AG09309 (cell line): ENCODE measurements at places on chromosomes 4 and X.

DNA sequence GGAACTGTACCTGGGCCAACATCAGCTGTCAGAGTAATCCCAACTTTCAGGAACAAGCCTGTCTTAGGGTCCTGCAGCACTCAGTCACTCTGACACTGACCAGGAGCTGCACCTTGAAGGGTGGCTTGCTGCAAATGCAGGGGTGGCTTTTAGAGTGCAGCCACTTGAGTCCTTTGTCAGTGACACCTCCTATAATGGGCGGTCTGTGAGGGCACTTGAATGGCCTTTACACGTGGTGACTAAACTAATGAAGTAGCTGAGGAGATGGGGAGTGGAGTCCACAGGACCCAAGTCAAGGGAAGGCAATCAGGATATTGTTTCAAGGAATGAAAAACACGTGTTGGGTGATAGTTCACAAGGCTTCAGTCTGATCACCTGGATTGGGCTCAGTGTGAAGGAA lies 11.1 kb upstream of the LNX1 start:
- DNase-seq: no peak

DNA sequence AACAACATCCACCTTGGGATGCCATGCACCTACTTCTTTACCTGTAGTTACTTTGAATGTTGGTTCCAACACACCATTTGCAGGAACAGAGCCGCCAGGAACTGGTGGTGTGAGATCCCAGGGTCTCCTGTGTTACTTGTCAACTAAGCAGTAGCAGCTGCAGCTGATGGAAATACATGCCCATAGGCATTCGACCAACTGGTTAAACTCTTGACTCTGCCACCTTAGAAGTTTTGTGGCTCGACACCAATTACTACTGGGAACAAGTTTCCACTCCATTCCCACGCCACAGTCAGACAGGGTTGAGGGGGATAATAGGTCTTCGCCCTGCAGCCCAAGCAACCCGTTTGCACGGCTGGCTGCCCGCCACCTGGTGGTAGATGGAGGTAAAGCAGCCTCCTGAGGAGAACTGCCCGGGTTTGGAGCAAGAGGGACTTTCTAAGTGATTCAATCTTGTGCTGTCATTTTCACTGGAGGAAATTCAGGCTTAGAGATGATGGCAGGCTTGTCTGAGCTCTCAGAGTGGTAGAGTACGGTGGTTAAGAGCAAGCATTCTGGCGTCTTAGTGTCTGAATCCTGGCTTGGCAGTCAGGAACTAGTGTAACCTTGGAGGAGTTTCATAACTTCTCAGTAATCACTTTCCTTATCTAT lies 119.1 kb upstream of the TRIM2 start:
- peak; percentile 37 for DNase-seq

GRCh38 chrX:18537524-18537923 lies 112.1 kb downstream of the CDKL5 start:
- DNase-seq: no peak

DNA sequence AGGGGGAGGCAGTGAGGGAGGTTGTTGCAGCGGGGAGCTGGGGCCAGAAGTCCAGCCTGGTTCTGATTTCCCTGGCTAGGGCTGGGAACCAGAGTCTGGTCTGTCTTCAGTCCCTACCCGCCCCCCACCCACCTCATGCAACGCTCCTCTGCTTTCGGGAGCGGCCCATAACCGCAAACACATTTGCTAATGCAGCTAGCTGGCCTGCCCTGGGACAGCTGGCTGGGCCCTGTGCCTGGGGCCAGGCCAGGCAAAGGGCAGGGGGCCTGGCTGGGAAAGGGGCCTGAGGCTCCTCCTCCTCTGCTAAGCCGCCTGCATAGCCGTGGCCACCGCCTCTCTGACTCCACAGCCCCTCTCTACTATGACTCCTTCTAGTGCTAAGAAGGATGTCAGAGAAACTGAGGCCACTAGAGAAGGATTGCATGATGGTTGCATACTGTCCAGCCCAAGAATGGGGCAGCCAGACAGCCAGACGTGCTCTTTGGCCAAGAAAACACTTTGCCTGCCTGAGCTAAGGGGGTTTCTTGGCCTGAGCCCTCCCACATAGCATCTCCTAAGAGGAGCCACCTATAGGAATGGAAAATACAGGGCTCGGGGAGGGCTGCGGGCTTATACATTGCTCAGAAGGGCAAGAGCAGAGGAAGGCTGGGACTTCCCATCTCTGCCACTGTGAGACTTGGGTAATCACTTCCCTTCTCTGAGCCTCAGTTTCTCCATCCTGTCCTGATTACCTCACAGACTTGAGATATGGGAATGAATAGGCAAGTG lies 76.9 kb downstream of the PJA1 start:
- DNase-seq: no peak

GRCh38 chrX:56498756-56499155 lies 64.7 kb upstream of the UBQLN2 start:
- no peak for DNase-seq

GRCh38 chr4:153341575-153342090 lies 2.9 kb upstream of the MND1 start:
- no peak for DNase-seq
